ENCODE measurements at places on chromosomes 11 and 22.

GRCh38 chr11:111829185-111829968, 42.0 kb downstream of the ALG9 start:
- no peak for DNase-seq

GRCh38 chr11:96259134-96259830, 83.7 kb downstream of the MAML2 start:
- no peak for DNase-seq

DNA sequence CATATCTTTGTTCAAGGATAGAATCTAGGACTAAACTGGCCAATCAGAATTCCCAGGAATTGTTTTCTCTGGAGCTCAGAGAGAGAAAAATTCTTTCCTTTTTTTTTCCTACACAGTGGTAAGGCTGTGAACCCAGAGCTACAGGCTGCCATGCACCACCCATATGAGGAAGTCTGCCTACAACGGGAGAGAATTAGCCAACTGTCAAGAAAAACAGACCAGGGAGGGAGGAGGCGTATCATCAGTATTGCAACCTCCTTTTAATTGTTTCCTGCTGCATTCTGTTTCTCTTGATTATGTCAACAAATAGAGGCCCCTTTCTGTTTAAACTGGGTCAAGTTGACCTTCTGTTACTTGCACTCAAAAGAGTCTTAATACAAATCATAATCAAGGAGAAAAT, 176.5 kb upstream of the UBASH3B start:
- DNase-seq, result no peak

- DNase-seq, result no peak
Observed at GRCh38 chr11:17683377-17684161, 35.8 kb upstream of the MYOD1 start.

GRCh38 chr11:129840236-129840635, 24.6 kb downstream of the TMEM45B start:
- no peak for DNase-seq

DNA sequence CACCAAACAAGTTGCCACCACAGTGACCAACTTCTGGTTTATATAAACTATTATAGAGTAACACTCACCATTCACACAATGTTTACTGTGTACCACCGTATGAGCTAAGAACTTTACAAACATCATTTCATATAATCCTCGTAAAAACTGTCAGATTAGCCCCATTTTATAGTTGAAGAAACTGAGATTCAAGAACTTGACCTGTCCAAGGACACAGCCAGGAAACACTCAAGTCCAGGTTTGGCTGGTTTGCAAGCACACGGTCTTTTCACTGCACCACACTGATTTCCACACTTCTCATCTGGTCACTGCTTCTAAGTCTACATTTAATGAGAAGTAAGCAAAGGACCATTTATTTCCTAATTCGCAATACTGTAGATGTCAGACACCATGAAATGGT, 3.7 kb downstream of the MORC2 start:
- no peak for DNase-seq

GRCh38 chr11:90223248-90223585, 368 bp upstream of the CHORDC1 start:
- no peak for DNase-seq

GRCh38 chr22:49426098-49426497, 401.6 kb downstream of the BRD1 start:
- DNase-seq, result no peak

- no peak for DNase-seq
Observed at GRCh38 chr22:22394591-22394990, 114.0 kb downstream of the ZNF280B start.

- DNase-seq, result no peak
Observed at GRCh38 chr11:103051151-103051801, 40.7 kb downstream of the DCUN1D5 start.

GRCh38 chr11:134478611-134479010, 66.6 kb upstream of the B3GAT1 start:
- DNase-seq, result no peak

GRCh38 chr11:77377734-77378133, 76.2 kb upstream of the GDPD4 start:
- DNase-seq, result no peak

DNA sequence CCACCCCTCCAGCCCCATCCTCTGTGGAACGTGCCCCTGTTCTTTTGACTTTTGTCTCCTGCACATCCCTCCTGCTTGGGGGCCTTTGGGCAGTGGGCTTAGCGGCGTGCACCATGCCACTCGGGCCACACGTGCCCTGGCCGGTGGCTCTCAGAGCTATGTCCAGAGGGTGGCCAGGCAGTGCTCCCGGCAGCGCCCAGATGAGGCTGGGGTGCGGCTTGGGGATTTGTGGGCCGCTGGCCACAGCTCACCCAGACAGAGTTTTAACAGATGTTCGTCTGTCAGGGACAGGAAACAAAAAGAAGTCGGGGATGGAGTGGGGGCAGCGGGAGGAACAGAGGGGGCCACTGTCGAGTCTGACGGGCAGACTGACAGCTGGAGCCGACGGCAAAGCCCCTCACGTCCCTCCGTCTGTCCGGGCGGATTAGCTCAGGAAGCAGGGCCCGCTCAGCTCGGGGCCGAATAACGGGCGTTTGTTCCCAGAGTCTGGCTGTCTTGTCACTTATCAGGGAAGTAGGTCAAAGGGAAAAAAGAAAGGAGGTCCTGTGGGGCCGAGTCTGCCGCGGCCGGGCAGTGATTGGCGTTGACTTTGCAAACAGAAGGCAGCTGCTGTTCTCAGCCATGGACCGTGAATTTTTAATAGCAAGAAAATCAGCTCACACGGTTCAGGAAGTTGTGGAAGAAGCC, 61.6 kb downstream of the LRP5 start:
- DNase-seq, result no peak

DNA sequence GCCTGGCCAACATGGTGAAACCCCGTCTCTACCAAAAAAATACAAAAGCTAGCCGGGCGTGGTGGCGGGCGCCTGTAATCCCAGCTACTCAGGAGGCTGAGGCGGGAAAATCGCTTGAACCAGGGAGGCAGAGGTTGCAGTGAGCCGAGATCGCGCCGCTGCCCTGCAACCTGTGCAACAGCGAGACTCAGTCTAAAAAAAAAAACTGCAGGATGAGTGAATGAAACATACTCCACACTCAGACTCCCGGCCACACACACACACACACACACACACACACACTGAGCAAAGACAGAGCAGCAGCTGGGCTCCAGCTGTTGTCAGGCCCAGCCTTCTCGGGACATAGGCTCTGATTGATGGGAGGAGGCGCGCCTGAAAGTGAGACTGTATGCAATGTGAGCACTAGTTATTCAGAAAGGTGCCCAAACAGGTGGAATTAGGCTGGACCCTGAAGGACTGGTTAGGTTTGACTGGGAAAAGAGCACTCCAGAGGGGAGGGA, 1.5 kb upstream of the PLEKHA7 start:
- no peak for DNase-seq

Data from CD4-positive, alpha-beta T cell treated with Interleukin-12 subunit alpha and Interleukin-12 subunit beta, for 1 hour (primary cell).